ENCODE measurements at places on chromosomes 2 and 18. TPM values are rescaled to one million over a fixed set of nuclear protein-coding genes. Genes with fewer than 3 reads are reported as not detected.
A peak's percentile ranks its signal among the peaks of the same experiment; 100 is the strongest.

GRCh38 chr18:56021136-56021808, 433.3 kb upstream of the TCF4 start:
- H3K36me3 ChIP-seq = no peaks in the 10 kb centered on the region
- no peak for DNase-seq
- no peak overlapping the region for H3K4me3 ChIP-seq

DNA sequence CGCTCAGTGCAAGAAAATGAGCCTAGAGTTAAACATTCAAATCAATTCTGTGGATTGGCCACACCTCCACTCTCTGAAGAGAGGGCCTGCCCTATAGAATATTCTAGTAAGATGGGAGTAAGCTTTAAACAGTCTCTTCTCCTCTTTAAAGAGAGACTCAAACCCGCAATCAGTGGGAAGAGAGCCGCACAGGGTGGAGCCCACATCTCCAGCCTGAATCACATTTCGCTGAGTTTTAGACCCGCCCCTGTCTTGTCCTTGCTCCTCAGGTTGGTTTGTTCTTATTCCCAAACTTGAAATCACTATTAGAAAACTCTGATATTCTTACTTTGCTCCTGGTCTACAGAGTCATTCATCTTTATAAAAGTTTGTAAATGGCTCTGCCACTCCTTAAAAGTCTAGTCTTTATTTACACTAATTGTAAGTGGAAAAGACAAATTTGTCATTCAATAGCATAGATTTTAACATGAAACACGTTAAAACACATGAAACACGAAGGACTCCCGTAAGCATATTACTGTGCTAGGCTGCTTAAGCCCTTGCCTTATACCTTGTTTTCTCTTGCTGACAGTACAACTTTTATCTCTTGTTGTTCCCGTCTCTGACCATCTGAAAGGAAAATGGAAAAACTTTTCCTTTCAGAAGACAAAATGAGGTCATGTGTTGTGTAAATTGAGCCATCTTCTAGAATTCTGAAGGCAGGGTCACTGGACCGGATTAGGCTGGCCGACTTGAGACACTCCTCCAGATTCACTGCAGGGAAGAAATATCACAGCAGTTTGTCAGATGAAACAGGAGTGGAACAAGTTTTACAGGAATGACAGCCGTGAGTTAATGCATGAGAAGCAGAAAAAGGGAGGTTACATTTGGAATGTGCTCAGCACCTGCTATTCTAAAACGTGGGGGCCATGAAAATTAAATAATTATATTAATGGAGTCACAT, 5.6 kb downstream of the DSC1 start:
- H3K27ac ChIP-seq = no peak overlapping the region
- H3K27me3 ChIP-seq = no peaks in the 10 kb centered on the region
- H3K4me1 ChIP-seq = no peaks in the 10 kb centered on the region

DNA sequence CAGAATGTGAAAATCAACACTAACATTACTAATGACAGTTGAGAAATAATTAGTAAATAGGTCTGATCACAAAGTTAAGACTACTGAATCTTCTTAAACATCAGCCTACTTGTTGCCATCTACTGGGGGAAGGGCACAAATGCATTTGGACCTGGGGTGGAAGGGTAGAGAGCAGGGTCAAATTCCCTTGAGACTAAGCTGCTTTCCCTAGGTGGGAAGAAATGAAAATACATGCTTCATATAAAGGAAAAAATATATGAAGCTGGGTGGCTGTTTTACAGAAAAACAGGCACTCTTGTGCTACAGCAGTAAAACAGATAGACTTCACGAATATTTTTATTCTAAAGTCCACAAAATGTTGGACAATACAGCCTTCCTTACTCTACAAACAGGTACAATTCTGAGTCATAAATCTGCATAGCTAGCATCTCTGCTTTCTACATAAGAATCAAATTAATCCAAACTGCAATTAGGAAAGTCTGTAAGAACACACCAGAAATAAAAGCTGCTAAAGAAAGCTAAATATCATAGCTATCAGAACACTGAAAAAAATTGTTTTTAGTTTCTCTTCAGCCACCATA, 10.9 kb downstream of the TRIP12 start:
- H3K4me3 ChIP-seq = no peak overlapping the region
- H3K36me3 ChIP-seq = peaks cover 14% of the 10 kb centered on the region
- DNase-seq = peak; percentile 36
- peak overlapping the region; percentile 7 for H3K27ac ChIP-seq
- peaks cover 53% of the 10 kb centered on the region for H3K4me1 ChIP-seq

CPLX4 gene
- total RNA-seq = not detected

- peaks cover 6% of the 10 kb centered on the region for H3K4me1 ChIP-seq
- no peaks in the 10 kb centered on the region for H3K36me3 ChIP-seq
- no peak overlapping the region for H3K27ac ChIP-seq
- DNase-seq = no peak
Measured at GRCh38 chr2:119385466-119385865, 18.7 kb downstream of the DBI start.

GRCh38 chr2:86186431-86186830, 8.8 kb downstream of the IMMT start:
- peaks cover 76% of the 10 kb centered on the region for H3K4me1 ChIP-seq
- H3K36me3 ChIP-seq = peaks cover 19% of the 10 kb centered on the region
- H3K4me3 ChIP-seq = no peak overlapping the region

ABHD1 gene
- 0.17 TPM for total RNA-seq

LRRTM1 gene
- total RNA-seq = not detected

GRCh38 chr2:233047206-233047605, 12.9 kb upstream of the INPP5D start:
- no peaks in the 10 kb centered on the region for H3K4me1 ChIP-seq
- H3K36me3 ChIP-seq = no peaks in the 10 kb centered on the region
- no peak for DNase-seq

LRRFIP1 gene
- 155 TPM for total RNA-seq

GRCh38 chr2:38634684-38635083, 31.2 kb upstream of the GALM start:
- no peaks in the 10 kb centered on the region for H3K36me3 ChIP-seq
- H3K4me3 ChIP-seq = no peak overlapping the region
- peaks cover 16% of the 10 kb centered on the region for H3K4me1 ChIP-seq
- H3K27me3 ChIP-seq = no peaks in the 10 kb centered on the region
- DNase-seq = no peak

DNA sequence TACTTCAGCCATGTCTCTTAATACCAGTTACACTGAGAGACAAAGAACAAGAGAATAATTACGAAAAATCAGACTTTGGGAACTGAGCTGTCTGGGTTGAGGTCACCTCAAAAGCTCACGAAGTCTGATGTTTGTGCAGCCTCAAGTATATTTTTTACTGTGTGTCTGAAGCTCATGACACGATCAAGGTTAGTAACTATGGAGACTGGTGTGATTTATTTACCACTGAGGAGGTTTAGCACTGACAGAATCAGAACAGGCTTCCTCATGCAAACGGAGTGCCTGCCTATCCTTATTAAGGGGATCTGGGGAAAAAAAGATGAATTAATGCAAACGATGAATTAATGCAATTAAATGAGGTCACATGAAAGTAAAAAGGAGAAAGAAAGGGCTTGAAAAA, 61.1 kb upstream of the RAPH1 start:
- H3K27ac ChIP-seq = no peak overlapping the region
- no peak overlapping the region for H3K4me3 ChIP-seq
- DNase-seq = no peak
- no peaks in the 10 kb centered on the region for H3K27me3 ChIP-seq
- peaks cover 13% of the 10 kb centered on the region for H3K4me1 ChIP-seq

ERMN gene
- 1.0 TPM for total RNA-seq

DNA sequence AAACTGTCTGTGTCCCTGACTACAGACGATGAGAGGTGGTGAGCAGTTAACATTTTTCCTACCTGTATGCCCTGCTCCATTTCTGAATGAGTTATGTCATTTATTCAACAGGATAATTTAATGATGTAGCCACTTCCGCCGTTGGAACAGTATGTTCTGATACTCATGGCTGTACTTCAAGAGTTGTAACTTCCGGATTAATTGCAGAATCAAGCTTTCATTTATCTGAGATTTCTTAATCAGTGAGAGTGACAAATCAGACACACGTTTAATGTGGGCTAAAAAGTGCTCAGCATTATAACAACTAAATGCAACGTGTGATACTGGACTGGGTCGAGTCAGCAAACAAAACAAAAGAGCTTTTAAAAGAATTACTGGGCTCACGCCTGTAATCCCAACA, 107.7 kb downstream of the KCTD1 start:
- H3K4me1 ChIP-seq = no peaks in the 10 kb centered on the region
- no peaks in the 10 kb centered on the region for H3K36me3 ChIP-seq
- no peak for DNase-seq
- H3K4me3 ChIP-seq = no peak overlapping the region
- peaks cover 6% of the 10 kb centered on the region for H3K27me3 ChIP-seq

ZNF396 gene
- total RNA-seq = 0.77 TPM

SPC25 gene
- 31.0 TPM for total RNA-seq

DNA sequence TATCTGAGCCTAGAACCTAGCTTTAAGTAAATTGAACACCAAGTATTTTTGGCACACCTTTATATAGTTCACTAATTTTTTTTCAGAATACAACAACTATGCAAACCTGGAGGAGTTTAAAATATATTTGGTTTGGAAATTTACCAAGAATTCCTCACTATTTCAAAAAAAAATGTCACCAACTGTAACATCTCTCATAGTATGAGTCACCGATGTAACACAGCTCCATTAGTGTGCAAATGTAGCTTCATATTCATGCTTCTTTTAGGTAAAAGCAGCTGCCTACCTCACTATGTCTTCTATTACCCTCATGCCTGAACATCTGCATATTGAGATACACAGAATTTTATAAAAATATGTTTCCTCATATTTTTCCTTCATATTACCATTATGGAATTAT, 80.5 kb downstream of the NRXN1 start:
- H3K4me1 ChIP-seq = no peaks in the 10 kb centered on the region
- no peak overlapping the region for H3K27ac ChIP-seq
- no peak for DNase-seq

- H3K27me3 ChIP-seq = no peaks in the 10 kb centered on the region
- H3K27ac ChIP-seq = no peak overlapping the region
- no peak for DNase-seq
- H3K4me1 ChIP-seq = no peaks in the 10 kb centered on the region
Measured at GRCh38 chr2:234535464-234535863, 38.6 kb upstream of the ARL4C start.

DNA sequence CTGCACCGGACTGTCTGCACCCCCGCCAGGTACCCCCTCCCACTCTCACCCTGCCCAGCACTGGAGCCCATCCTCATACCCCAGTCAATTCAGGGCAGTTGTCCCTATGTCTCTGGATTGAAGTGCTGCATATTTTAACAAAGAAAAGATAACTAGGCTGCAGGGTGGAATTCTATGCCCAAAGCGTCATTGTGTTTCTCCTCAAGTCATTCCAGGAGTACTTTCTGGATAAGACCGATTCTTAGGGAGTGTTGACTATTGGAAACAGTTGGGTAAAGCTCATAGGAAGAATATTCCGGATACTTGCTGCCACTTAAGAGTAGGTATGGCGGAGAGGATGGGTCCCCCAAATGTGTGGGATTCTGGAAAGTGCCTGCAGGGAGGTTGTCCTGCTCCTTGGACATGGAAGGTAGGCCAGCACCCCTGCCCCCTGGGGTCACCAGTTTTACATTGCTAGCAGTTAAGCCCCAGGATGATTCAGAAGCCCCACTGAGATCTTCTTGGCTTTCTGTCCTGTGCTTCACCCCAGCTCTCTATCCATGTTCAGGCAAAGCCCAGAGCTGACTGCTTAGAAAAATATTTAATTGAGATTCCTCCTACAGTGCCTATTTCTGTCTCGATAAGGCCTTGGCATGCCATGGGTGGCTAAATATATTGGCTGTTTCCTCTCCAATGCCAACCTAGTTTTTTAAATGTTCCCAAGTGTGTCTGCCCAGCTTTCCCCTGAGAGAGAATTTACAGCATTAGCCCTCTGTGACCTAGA, 48.2 kb downstream of the RPL37A start:
- DNase-seq = no peak
- no peak overlapping the region for H3K4me3 ChIP-seq
- no peaks in the 10 kb centered on the region for H3K4me1 ChIP-seq
- H3K36me3 ChIP-seq = no peaks in the 10 kb centered on the region
- H3K27me3 ChIP-seq = peaks cover 5% of the 10 kb centered on the region
- H3K27ac ChIP-seq = no peak overlapping the region

- no peaks in the 10 kb centered on the region for H3K27me3 ChIP-seq
- H3K4me1 ChIP-seq = peaks cover 66% of the 10 kb centered on the region
- DNase-seq = no peak
- no peak overlapping the region for H3K4me3 ChIP-seq
Measured at GRCh38 chr2:190418727-190419126, 10.6 kb downstream of the MFSD6 start.

EN1 gene
- total RNA-seq = not detected

GRCh38 chr2:1864301-1864980, 120.1 kb upstream of the PXDN start:
- no peak overlapping the region for H3K4me3 ChIP-seq
- no peaks in the 10 kb centered on the region for H3K36me3 ChIP-seq
- H3K4me1 ChIP-seq = no peaks in the 10 kb centered on the region

DNA sequence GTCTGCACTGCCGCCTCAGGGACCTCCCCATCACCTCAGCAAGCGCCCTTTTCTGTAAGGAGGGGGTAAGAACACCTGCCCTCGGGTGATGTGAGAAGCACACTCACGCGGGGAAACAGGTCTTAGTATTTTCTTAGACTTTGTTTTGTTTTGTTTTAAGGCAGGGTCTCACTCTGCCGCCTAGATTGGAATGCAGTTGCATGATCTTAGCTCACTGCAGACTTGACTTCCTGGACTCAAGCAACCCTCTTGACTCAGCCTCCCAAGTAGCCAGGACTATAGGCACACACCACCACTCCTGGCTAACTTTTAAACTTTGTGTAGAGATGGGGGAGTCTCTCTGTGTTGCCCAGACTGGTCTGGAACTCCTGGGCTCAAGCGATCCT, 37.1 kb downstream of the RAMP1 start:
- no peak overlapping the region for H3K27ac ChIP-seq
- peaks cover 39% of the 10 kb centered on the region for H3K4me1 ChIP-seq
- H3K4me3 ChIP-seq = no peak overlapping the region
- no peaks in the 10 kb centered on the region for H3K36me3 ChIP-seq
- no peaks in the 10 kb centered on the region for H3K27me3 ChIP-seq
- DNase-seq = no peak

DNA sequence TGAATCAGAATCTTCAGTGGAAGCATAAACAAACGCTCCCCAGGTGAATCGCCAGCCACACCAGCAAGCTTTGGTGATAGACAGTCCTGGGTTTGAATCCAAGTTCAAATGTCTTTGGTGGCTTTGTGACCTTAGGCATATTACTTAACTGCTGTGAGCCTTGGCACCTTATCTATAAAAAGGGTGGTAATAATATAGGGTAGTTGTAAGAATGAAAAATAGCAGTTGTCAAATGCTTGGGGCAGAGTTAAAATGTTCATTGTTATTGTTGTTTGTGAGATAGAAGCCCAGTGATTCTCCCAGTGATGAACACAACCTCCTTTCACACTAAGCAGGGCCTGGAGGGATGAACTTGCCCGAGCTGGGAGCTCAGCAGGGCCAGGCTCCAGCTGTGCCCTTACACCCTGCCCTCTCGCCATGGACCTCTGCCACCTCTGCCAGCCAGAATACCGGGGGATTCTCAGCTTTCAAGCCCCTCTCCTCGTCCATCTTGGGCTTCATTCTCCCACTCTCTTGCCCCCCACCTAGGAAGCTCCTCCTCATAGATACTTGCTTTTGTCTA, 6.1 kb upstream of the TMBIM1 start:
- no peaks in the 10 kb centered on the region for H3K36me3 ChIP-seq
- no peak overlapping the region for H3K4me3 ChIP-seq
- H3K27me3 ChIP-seq = no peaks in the 10 kb centered on the region
- no peak overlapping the region for H3K27ac ChIP-seq

AQP12B gene
- not detected for total RNA-seq

Data from activated naive CD4-positive, alpha-beta T cell treated with anti-CD3 and anti-CD28 coated beads for 36 hours (primary cell).